ENCODE measurements at places on chromosomes 3 and 15.

DNA sequence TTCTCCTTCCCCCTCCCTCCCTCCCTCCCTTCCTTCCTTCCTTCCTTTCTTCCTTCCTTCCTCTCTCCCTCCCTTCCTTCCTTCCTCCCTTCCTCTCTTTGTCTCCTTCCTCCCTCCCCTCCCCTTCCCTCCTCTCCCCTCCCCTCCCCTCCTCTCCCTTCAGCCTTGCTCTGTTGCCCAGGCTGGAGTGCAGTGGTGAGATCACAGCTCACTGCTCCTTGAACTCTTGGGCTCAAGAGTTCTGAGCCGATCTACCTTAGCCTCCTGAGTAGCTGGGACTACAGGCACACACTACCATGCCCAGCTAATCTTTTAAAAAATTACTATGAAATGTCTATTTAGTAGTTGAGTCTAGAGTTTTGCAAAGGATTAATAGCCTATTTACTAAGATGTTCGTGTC, 32.2 kb downstream of the SQOR start:
- DNase-seq: no peak

GRCh38 chr3:122572940-122573412, 4.5 kb upstream of the PARP15 start:
- DNase-seq: peak; percentile 68

DNA sequence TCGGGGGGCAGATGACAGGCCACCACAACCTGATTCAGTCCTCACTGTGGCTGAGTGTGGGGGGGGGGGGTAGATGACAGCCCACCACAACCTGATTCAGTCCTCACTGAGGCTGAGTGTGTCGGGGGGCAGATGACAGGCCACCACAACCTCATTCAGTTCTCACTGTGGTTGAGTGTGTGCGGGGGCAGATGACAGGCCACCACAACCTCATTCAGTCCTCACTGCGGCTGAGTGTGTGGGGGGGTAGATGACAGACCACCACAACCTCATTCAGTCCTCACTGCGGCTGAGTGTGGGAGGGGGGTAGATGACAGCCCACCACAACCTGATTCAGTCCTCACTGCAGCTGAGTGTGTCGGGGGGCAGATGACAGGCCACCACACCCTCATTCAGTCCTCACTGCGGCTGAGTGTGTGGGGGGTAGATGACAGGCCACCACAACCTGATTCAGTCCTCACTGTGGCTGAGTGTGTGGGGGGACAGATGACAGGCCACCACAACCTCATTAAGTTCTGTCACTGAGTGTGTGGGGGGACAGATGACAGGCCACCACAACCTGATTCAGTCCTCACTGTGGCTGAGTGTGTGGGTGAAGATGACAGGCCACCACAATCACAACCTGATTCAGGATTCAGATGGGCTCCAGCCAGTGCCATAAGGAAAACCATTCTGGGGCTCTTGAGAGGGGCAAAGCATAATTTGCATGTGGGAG, 16.9 kb downstream of the ZNF717 start:
- no peak for DNase-seq

DNA sequence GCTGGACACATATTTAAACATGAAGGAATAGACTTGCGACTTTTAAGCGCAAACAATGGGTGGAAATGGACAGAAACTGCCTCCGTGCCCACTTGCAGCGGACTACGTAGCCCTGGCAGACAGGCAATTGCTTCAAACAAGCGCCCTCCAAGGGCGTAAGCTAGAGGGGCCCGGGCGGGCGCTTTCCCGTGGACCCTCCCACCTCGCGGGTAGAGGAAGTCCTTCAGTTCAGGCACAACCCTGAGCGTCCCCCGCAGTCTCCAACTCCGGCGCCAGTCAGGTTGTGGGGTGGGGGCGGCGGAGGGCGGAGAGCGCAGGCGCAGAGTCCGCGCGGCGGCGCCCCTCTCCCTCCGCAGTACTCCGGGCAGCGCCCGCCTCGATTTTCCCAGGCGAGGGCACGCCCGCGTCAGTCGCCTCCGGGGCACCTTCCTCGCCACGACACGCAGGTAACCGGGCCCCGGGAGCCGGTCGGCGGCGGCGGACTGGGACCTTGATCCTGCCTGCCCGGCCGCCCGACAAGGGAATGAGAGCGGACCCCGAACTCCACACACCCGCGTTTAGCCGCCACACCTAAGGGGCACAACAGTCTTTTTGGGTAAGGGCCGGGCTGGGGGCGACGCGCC, at the start of gene SLC35G2:
Gene SLC35G2 (plus strand): TSS at position 358 of the 623 bp plus-strand sequence. CDS start 35,335 bp downstream, outside the sequence.
- DNase-seq: peak; percentile 92

DNA sequence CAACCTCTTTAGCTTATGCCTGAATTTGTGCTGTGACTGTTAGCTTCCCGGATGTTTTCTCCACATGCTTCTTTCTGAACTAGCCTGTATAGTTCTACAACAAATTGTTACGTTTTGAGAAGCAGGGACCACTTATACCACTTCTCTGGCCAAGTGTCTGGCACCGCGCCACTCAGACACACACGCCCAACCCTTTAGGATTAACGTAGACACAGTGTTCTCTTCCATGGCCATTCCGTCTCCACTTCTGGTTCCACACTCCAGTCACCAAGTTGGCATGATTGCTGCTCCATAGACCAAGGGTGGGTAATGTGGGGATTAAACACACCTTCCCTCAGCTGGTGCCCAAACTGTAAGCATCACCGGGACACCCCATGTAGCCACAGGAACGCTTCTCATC, 755 bp upstream of the TMEM108 start:
- no peak for DNase-seq

GRCh38 chr3:58391156-58391865, 42.3 kb downstream of the PDHB start:
- no peak for DNase-seq

- DNase-seq: no peak
Measured at GRCh38 chr3:192887047-192887446, 30.6 kb downstream of the MB21D2 start.

- peak; percentile 90 for DNase-seq
Measured at GRCh38 chr3:72892870-72893269, 5.0 kb downstream of the GXYLT2 start.

DNA sequence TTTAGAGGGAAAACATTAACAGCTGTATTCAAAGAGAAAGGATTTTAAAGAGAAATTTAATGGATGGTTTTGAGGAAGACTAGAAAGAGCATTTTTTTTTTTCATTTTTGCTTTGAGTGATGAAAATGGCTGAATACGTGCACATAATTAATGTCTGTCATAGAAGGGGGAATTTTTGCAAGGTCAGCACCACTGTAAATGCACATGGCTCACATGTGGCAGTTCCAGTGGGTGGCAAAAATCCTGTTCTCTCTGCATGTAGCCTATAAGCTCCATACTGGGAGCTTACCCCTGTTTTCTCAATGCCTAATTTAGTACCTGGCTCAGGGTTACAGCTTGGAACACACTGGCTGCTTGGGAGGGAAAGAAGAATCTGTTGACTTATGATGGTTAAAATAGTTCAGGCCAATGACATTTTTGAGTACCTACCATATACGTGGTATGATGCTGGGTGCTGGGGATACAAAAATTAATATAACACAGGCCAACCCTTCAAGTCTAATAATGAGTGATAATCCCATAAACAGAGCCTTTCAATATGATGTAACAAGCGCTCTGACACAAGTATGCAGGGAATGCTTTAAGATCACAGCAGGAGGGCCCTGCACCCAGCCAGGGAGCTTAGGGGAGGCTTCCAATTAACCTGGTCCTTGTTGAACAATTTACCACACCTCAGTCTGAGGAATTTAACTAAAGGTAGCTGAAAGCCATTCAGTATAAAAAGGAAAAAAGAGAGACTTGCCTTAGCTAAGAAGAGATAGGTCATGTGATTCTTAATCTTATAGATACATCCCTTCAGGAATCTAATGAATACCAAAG, 33.0 kb downstream of the HSPBAP1 start:
- DNase-seq: peak; percentile 87

GRCh38 chr3:45332901-45333407, 55.4 kb upstream of the LARS2 start:
- DNase-seq: peak; percentile 86

DNA sequence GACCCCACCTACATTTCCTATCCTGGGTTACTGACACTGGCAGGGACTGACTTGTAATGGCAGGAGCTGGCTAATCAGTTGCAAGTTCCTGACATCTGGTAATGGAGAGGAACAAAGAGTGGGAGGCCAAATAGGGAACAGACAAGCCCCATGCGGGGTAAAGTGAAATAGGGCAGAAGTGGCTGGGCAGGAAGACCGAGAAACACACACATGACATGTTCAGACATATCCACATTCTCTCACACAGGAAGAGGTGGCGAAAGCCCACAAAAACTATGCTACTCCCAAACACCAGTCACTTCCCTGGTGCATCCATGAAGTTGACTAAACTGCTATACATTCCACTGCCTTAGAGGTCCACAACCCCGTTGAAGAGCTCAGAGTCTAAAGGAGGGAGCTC, 394.1 kb upstream of the TBL1XR1 start:
- no peak for DNase-seq

DNA sequence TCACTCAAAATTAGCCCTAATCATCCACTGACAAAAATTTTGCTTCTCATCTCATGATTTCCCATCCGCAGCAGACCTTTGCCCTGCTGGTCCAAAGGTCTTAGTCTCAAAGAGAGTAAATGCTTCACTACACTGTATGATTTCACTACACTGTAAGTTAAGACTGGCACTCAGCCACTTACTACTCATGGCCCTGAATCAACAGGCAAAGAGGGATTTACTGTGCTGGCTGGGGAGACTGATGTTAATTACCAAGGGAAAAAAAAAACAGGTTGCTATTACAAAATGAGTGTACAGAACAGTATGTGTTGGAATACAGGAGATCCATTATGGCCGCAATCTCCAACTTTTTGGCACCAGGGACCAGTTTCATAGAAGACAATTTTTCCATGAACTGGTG, 214.8 kb downstream of the ZMAT3 start:
- no peak for DNase-seq

- no peak for DNase-seq
Measured at GRCh38 chr3:130935761-130936492, 42.0 kb downstream of the ATP2C1 start.

- DNase-seq: no peak
Measured at GRCh38 chr3:177333533-177334520, 136.5 kb upstream of the TBL1XR1 start.

GRCh38 chr3:184314363-184314699, at the start of gene EIF4G1:
EIF4G1 (plus strand) TSS chr3:184314606; CDS start chr3:184315797, 1,191 bp downstream.
- peak; percentile 96 for DNase-seq

DNA sequence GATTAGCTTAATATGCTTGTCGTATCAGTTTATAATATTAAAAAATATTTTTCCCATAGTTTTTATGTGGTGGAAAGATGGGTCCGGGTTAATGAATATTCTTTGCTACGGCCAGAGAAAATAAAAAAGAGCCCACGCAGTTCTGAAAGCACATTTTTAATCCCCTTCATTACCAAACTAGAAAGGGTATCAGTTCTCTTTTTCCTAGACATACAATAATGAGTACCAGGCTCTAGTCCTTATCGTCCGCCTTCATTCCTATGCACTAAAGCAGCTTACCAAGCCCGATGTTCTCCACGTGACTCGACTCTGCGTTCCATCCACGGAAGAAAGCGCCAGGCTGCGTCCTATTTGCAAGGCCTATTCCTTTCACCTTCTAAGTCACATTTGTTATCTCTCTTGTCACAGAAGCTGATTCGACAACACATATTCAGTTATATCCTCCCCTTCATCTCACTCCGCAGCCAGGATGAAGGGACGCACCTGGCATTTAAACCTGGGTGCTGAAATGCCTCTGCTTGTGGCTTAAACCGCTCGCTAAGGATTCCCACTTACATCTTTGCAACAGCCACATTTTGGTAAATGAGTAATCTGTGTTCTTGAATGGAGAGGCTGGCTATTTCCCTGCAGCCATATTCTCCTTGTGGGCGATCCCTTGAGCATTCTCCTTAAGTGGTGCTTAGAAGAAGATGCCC, 257.0 kb downstream of the CD47 start:
- DNase-seq: no peak

DNA sequence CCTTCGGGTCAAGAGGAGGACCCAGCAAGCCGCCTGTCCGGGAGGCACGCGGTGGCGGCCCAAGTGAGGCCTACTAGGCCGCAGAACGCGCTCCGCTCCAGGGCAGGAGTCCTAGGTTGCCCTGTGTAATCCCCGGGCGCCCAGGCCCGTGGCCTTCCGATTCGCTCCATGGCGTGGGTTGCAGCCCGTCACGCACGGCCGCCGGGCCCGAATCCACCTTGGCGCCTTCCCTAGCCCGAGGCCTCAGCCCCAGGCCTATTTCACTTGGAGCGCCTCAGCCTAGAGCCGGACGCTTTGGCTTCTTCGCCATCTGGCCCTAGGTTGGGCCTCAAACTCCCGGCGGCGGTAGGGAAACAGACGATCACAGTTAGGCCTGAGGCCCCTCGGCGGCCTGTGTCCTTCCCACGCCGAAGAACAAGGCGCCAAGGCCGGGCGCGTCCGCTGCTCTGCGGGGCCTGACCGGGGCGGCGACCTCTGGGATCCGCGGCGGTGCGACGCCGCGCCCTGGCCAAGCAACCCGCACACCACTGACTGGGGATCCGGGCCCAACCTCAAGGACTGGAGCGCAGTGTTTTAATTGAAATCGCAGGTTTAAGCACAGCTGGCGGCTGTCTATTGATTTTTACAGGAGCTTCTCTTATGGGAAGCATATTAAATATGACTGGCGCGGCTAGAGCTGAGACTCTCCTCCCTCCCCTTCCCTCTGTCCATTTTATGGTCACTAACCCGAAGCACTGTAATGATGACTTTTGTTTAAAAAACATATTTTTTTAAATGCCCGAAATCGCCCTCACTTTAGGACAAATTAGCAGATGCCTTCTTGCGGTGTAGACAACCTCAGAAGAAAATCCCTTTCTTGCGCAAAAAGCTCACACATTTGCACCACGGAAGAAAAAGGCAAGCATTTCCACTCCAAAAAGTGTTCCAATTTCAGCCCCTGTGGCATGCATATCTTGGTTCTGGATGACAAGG, 3.8 kb upstream of the FEZF2 start:
- peak; percentile 80 for DNase-seq

GRCh38 chr3:32569540-32570420, 878 bp downstream of the DYNC1LI1 start:
- peak; percentile 95 for DNase-seq

DNA sequence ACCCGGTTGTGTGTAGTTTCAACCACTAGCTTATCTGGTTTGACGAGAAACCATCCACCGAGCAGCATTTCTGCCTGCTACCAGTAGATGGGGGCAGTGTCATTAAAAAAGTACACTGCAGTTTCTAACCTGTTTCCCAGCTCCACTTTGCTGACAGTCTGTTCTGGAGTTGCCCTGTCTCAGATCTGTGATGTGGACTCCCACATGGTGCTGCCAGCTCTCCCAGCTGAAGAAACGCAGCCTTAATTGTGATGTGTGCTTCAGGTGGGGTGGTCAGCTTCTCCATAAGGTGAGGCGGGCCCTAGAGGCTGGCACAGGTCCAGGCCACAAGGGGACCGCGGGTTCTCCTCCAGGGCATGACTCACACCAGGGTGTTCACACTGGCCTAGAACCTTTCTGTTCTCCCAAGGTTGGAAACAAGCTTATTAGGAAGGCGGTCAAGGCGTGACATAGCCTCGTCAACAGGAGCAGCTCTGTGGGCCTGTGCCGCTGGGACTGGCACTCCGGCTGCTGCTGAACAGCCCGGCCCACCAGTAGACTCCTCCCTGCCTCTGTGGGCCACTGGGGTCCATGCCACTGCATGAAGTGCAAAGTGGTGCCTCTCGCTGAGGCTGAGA, 2.9 kb upstream of the FAM43A start:
- DNase-seq: peak; percentile 93

- DNase-seq: no peak
Measured at GRCh38 chr15:90481023-90481422, 48.7 kb upstream of the CRTC3 start.
